ENCODE measurements at places on chromosomes 2 and 18.

DNA sequence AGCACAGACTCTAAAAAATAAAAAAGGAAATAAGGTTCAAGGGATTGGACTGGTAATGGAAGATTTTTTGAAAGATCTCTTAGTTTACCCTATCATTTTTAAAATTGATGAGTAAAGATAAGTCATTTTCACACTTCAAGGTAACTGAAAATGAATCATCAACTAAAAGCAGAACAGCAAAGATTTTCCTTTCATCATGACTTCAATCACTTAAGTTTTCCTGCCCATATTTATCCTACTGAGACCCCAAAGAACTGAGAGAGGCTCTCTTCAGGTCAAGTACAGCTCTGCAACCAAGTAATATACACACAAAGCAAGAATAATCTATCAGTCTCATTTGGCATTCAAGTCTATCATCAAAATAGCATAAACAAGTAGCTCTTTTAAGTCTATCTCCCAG is 540.7 kb downstream of the METTL4 start:
- no peak for DNase-seq

- no peak for DNase-seq
Observed at GRCh38 chr2:66649006-66649405, 214.1 kb downstream of the MEIS1 start.

DNA sequence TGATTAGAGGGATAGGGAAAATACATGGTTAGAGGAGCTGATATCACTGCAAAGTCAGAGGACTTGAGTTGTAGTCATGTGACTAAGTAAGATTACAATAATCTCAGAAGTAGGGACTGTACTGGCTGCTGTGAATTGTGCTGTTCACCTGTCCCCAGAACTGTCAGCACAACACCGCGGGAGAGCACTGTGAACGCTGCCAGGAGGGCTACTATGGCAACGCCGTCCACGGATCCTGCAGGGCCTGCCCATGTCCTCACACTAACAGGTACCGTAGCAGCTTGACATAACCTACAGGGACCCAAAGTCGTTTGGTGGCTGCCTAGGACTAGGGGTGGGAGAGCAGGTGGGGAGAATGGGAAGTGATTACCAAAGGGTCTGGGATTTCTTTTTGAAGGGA is 132.8 kb upstream of the TTC39C start:
- no peak for DNase-seq

- DNase-seq, result no peak
Observed at GRCh38 chr18:13513021-13513420, 213.3 kb downstream of the FAM210A start.

- DNase-seq, result no peak
Observed at GRCh38 chr2:3253913-3254441, 123.6 kb downstream of the EIPR1 start.

- no peak for DNase-seq
Observed at GRCh38 chr2:66555091-66555490, 120.2 kb downstream of the MEIS1 start.

DNA sequence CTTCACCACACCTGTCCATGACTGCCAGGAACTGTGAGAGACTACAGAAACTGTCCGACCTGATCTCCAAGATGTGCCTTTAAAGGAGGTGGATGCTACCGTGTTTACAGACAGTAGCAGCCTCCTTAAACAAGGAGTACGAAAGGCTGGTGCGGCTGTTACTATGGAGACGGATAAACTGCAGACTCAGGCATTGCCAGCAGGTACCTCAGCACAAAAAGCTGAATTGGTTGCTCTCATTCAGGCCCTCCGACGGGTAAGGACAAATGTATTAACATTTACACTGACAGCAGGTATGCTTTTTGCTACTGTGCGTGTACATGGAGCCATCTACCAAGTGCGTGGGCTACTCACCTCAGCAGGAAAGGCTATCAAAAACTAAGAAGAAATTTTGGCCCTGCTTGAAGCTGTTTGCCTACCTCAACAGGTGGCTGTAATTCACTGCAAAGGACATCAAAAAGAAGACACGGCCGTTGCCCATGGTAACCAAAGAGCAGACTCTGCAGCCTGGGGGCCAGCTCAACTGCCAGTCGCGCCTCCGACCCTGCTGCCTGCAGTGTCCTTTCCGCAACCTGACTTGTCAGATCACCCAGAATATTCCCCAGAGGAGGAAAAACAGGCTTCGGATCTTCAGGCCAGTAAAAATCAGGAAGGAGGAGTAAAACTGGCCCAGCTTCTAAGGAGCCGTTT is 30.9 kb downstream of the SKA1 start:
- no peak for DNase-seq

- DNase-seq, result no peak
Observed at GRCh38 chr18:10416065-10416464, 38.4 kb upstream of the APCDD1 start.

DNA sequence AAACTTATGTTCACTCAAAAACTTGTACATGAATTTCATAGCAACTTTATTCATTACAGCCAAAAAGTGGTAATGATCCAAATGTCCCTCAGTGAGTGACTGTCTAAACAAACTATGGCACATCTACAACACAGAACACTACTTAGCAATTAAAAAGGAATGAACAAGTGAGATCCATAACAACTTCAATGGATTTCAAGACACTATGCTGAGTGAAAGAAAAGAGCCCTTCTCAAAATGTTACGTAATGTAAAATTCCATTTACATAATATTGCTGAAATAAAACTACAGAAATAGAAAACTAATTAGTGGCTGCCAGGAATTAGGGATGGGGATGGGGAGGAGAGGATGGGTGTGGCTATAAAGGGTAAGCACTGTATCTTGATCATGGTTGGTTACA is 53.6 kb downstream of the DYM start:
- no peak for DNase-seq

GRCh38 chr18:36536426-36536825 is 238.9 kb downstream of the FHOD3 start:
- DNase-seq, result no peak

DNA sequence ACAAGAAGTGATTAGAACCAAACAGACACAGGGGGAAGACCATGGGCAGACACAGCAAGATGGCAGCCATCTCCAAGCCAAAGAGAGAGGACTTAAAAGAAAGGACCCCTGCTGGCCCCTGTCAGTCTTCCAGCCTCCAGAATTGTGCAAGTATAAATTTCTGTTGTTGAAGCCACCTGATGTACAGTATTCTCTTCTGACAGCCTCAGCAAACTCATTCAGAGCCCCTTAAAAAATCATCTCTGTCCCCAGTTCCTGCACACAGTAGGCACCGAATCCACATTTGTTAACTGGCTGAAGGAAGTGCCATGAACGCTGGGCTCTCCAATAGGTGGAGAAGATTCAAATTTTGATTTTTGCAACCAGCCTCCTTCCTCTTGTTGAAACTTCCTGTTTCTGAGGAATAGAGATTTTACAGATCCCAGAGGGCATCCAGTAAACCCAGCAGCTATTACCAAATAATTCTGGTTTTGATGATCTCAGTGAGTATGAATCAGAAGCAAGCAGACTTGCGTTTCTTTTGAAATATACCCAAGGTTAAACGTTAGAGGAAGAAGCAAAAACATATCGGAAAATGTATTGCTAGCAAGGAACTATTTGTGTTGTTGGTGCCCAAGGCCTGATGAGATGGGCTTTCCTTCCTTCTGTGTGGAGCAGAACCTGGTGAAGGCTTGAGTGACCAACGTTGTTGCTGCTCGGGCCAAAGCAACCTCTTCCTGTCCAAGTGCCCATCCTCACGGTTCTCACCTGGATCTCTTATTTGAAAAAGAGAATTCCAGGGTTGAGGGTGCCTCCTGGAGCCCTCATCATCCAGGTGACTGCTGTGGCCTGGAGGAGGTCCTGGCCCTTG is 47.7 kb upstream of the PLB1 start:
- peak; percentile 80 for DNase-seq

- no peak for DNase-seq
Observed at GRCh38 chr18:26457195-26457594, 91.2 kb downstream of the KCTD1 start.

GRCh38 chr2:105334211-105334610 is 3.1 kb upstream of the C2orf49 start:
- no peak for DNase-seq
